ENCODE measurements at places on chromosomes 12 and 14.

DNA sequence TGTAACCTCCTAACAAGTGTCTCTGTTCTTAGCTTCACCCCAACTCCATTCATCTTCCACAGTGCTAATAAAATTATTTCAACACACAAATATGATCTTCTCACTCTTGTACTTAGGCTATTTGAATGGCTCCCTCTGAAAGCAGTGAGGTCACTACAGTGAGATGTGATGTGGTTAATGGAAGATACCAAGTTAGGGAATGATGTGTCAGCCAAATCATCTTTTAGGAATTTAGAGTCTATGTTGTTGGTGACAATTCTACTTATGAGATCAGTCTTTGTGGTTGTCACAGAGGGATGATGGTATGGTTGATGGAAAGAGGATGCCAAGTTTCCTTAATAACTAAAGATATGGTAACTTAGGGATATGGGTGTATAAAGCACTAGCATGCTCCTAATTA lies 57.6 kb downstream of the POLR3B start:
- DNase-seq = no peak

GRCh38 chr12:172732-173161 lies 41.2 kb downstream of the SLC6A12 start:
- no peak for DNase-seq

GRCh38 chr12:126076515-126076914 lies 1011.3 kb downstream of the AACS start:
- no peak for DNase-seq

DNA sequence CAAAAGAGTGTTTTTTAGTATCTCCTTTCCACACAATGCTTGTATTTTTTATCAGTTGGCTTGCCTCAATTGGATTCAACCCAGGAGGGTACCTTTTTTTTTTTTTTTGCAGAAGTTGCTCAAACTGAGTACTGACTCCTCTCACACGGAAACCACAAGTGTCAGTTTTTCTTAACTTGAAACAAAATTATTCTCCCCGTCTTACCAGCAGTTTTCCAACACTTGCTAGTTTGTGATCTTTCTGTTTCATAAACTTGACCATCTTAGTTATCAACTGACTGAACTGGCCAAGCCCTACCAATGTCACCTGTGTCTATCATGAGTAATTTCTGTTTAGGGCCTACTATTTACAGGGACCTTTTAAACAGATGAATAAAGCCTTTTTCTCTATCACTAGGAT lies 34.1 kb upstream of the ITPR2 start:
- no peak for DNase-seq

GRCh38 chr12:127340381-127340780 lies 926.6 kb upstream of the TMEM132C start:
- DNase-seq = no peak

DNA sequence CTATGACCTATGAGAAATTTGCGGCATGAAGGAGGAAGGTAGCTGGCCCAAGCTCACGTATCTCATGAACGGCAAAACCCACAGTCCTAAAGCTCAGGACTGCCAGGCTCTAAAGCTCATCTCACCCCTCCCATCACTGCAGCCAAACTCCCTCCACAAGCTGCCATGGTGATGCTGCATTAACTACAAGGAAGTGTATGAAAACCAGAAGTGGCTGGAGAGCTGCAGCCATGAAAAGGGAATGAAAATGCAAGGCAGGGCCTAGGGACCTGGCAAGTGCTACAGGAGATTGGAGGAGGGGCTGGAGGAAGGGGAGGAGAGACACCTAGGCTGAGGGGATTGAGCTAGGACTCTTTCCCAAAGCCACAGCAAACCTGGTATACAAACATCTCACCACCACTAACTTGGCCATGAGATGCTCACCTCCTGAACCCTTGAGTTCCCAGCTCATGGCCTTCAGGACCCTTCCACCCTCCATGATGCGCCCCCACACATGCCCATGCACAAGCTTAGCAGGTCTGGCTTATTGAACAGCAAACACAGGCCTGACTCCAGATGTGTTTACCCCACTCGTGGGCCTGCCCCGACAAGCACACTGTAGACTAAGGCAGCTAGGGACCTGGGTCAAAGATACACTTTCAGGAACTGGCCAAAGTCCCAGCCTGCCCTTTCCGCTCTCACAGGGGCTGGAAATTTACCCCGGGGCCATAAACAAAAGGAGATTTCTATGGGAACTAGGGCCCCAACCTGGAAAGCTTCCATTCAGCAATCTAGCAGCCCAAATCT lies 42.0 kb downstream of the LTBP2 start:
- no peak for DNase-seq

DNA sequence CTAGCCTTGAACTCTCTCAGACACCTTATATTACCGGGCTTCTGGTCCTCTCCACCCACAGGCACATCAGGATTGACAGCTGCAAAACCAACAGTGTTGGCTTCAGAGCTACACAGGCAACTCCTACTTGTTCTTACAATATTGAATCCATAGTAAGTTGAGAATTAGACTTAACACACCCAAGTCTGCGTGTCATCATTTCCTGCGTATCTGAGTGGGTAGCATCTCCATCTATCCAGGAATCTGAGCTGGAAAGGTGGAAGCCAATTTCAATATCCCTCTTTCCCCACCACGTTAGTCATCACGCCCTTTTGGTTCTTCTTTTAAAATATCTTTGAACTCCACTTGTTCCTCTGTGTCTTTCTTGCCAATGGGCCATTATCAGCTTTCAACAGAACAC lies 37.2 kb downstream of the NRXN3 start:
- no peak for DNase-seq

DNA sequence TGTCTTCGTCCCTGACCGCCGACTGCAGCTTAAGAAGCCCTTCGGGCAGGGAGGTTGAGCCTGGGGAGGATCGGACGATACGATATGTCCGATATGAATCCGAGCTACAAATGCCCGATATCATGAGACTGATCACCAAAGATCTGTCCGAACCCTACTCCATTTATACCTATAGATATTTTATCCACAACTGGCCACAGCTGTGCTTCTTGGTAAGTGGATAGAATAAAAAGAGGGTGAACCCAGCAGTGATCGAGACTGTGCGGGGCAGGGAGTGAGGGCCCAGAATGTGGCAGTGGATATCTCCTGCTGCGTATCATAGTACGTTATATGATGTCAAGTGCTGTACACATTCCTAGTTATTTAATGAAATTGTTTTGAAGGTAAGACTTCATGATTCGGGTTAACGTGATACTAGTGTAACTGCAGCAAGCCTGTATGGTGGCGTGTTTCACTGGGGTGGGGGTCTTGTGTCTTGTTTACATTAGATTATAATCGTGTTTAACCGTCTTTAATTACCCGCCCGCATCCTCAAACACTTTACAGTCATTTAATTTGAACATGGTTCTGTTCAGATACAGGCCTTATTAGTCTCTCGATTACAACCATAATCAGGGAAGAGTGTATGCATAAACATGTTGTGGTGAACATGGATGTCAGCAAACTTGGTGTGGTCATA lies 1.3 kb downstream of the NAA30 start:
- no peak for DNase-seq

- DNase-seq = no peak
These were observed at the start of gene ASCL4 for GRCh38 chr12:107774349-107775029. Gene ASCL4, plus strand, starts transcription at chr12:107774704. Its CDS starts 515 bp downstream, at chr12:107775219.

GRCh38 chr12:55743406-55744339 lies 751 bp downstream of the GDF11 start:
- peak; percentile 44 for DNase-seq

DNA sequence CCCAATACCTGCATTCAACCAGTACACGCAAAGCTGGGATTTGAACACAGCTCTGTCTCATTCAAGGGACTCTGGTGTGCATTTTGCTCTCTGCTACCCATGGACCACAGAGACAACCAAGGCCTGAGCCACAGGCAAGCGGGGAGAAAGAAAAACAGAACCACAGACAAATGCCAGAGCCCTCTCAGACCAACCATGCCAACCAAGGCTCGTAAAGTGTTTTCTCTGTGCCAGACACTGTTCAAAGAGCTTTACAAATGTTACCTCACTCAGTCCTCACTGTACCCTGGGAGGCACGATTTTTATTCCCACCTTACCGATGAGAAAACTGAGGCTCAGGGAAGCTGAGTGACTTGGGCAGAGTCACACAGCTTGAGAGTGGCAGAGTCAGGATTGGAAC lies 32.4 kb upstream of the EML1 start:
- DNase-seq = no peak

DNA sequence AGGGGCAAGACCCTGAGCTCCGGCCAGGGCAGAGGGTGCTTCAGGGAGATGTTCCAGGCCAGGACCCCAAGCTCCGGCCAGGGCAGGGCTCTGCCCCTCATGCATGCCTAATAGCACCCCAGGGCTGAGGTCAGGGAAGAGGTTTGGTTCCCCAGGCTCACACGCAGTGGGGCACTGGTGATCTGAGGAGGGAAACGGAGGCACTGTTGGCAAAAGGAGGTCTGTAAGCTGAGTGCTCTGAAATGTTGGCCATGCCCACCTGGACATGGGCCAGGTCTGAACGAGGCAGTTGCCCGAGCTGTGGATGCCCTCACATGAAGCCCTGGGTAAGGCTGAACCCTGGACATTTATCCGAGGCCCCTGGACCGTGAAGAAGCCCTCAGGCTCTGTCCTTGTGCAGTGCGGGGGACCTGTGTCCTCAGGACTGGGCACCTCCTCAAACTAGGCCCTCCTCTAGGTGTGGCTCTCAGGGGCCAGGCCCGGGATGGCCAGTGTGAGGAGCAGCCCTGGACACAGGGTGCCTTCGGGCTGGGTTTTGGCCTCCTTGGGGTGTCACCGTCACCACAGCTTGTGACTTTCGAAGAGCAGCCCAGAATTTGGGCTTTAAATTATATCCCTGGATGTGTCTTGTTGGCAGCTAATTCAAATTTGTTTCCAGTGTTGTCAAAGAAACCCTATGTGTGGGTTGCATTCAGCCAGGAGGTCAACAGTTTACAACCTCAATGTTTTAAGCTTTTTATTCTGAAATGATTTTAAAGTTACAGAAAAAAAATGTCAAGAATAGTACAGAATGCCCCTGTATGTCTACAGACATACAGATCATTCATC lies 66.8 kb downstream of the ADGRD1 start:
- no peak for DNase-seq

- DNase-seq = no peak
These were observed 41.9 kb upstream of the BDKRB2 start for GRCh38 chr14:96162741-96163140.

DNA sequence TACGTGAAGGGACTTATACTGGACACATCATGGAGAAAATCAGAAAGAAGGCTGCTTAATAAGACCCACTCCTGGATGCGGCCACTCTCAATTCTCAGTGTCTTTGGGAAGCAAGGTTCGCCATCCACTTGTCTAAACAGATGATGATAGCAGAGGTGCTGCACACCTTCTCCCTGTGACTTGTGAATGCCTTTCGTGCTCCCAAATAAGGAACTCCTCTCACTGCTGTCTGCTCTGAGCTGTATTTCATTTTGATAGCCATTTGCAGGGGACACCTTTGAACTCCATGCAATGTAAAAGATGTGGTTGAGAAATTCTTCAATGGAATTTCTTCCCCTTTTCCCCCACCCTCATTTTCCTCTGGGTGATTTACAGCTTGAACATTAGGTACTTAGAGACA lies 11.6 kb downstream of the RMST start:
- no peak for DNase-seq

DNA sequence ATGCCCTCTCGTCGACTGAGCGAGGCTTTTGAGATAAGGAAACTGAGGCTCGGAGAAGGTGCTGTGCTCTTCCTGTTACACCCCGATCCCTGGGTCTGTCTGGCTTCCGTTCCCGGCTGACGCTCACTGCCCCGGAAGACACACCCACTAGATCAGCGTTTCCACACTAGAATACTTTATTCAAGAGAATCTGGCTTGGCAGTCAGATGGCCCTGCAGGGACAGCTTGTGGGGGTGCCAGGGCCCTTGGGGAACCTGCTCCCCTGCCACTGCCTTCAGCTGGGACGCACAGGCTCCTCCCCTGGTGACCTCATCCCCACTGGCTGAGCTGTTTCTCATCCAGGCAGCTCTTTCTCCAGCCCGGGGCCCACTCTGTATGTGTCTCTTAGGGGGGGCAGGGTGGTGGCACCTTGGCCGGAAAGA lies 13.7 kb downstream of the PGF start:
- DNase-seq = no peak

DNA sequence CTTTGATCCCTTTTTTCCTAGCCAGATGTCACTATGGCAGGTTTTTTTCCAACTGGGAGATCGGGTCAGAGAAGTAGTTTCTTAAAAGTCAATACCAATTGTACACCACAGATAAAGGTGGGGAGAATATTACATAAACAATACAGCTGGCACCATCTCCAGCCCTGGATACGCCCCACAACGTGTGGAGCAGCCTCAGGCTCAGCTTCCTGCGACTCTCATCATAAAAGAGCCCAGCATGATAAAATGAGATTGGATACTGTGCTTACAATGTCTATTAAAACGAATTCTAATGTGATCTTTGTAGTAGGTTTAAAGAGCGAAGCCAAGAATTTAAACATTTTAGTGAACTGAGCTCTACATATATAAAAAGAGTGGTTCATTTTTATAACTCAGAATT lies 21.5 kb downstream of the EFCAB11 start:
- DNase-seq = peak; percentile 84

DNA sequence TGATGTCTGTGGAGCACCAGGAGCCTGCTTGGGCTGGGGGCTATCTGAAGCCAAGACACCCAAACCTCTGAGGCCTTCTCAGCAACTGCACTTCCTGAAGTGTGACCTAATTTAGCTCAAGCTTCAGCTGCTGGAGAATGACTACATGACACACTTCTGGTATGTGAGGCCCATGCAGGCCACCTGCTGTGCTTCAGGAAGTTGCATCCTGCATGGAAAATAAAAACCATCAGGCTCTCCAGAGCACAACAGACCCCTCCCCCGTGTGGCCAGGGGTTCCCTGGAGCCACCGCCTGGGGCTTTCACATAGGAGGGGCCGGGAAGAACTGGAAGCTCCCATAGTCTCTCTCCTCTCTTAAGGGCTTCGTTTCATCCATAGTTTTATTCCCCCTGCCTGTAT lies 217.7 kb downstream of the SLC15A4 start:
- no peak for DNase-seq

DNA sequence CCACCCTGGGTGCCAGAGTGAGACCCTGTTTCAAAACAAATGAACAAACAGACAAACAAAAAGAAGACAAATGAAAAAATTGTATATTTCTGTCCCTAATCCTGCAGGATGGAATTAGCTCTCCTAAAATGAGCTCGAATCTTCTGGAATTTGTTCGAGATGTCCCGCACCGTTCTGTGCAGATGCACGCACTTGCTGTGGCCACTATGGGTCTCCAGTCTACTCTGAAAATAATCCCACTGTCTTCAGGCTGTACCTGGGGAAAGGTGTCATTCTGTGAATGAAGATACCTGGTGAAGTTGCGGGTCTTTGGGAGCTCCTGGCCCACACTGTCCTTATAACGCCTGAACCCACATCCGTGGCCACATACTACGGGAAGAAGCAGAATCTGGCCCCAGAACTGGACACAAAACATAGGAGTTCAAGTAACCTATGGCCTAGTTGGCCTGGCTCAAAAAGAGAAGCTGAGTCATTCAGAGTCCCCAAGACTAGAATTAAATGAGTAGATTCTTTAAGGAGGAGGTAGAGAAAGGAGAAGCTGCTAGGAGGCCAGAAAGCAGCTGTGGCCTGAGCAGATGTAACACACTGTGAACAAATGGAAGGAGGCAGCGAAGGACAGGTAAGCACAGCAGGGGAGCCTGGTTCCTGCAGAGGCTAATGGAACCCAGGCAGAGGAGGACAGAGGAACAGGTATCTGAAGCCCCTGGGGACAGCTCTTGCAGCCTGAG lies 108.6 kb downstream of the FOXN3 start:
- no peak for DNase-seq

- DNase-seq = no peak
These were observed 207.2 kb downstream of the AACS start for GRCh38 chr12:125272383-125272933.

- DNase-seq = no peak
These were observed 83.8 kb upstream of the DNM1L start for GRCh38 chr12:32595251-32595650.
